Activated CD8-positive, alpha-beta memory T cell treated with anti-CD3 and anti-CD28 coated beads, Interleukin-2, amount 10 ng/mL, durations not matched to agents 7 days and 5 days (primary cell): ENCODE measurements at places on chromosomes 1 and 21. TPM values are rescaled to one million over a fixed set of nuclear protein-coding genes. Genes with fewer than 3 reads are reported as not detected.

The OR2M3 gene
- not detected for total RNA-seq

The NBPF12 gene
- total RNA-seq, result 16.2 TPM

The ECM1 gene
- total RNA-seq, result 1.0 TPM

The WNT9A gene
- total RNA-seq, result 0.30 TPM

The NCMAP gene
- not detected for total RNA-seq

The ZBTB8A gene
- 0.23 TPM for total RNA-seq

The FNDC5 gene
- total RNA-seq, result not detected

DNA sequence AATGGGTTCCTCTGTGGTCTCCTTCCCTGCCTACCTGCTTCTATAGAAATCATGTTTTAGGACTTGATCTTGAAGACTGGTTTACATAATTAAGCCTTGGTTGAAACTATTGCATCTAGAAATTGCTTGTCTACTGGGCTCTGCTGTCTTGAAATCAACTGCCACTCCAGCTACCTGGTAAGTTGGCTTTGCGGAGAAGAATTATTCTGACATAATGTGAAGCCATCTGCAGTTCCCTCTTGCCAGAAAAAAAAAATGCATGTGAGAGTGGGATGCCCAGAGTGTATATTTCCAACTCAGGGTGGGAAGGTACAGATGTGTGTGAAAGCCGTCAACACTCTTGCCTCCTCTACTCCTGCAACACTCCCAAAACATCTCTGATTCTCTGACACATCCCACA lies 27.2 kb downstream of the C8B start:
- no peak for DNase-seq

- no peak for DNase-seq
Observed at GRCh38 chr21:41242238-41242829, 74.3 kb upstream of the FAM3B start.

- DNase-seq, result no peak
Observed at GRCh38 chr1:201176940-201177339, 13.7 kb upstream of the IGFN1 start.

GRCh38 chr1:194503209-194503608 lies 1316.8 kb upstream of the B3GALT2 start:
- DNase-seq, result no peak

DNA sequence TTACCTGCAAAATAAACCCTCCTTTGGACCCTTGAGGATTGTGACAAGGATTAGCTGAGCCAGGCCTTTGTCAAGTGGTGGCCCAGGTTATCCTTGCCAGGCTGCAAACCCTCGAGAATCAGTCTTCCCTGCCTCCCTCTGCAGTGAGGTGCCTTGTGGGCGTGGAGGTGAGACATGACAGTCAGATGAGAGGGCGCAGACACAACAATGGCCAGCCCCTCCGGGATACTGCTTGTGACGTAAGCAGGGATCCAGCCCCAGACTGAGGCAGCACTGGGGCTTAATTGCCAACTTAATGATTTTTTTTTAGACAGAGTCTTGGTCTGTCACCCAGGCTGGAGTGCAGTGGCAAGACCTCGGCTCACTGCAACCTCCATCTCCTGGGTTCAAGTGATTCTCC lies 104.6 kb downstream of the LAMC2 start:
- no peak for DNase-seq

GRCh38 chr1:77047978-77048614 lies 171.1 kb downstream of the PIGK start:
- no peak for DNase-seq

DNA sequence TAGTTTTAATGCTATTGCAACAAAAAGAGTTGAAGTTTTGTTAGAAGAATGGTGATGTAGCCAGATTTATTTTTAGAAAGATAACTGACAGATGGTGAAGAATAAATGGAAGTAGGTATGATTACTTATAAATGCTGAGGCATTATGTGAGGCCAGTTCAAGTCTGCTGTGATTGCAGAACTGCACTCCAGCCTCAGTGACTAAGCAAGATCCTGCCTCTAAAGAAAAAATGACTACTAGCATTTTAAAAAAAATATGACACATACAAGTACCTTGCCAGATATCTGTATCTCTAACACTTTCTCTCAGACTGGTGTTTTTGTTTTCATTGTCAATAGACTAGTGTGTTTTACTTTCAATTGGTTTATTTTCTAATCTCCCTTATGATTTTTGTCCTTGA lies 1242.4 kb upstream of the ADGRL4 start:
- no peak for DNase-seq
